ENCODE measurements at places on chromosomes 4 and X.

DNA sequence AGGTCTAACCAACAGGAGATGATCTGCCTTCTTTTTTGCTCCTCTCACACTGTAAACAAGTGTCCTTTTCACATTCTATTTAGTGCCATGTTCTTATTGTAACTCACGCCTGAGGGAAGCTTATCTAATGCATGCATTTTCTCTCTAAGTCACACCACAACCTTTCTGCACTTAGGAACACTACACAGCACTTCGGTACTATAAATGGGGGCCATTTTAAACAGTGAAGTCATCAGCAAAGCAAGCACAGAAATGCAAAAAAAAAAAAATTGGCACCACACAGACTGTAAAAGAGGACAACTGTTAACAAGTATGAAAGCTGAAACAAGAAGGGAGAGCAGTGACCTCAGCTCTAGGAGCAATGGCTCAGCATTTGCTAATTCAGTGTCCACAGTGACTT lies 45.2 kb downstream of the PRSS12 start:
- no peak overlapping the region for H3K27ac ChIP-seq
- no peaks in the 10 kb centered on the region for H3K36me3 ChIP-seq
- no peak for DNase-seq
- no peak overlapping the region for H3K4me3 ChIP-seq
- H3K27me3 ChIP-seq: peaks cover 18% of the 10 kb centered on the region

DNA sequence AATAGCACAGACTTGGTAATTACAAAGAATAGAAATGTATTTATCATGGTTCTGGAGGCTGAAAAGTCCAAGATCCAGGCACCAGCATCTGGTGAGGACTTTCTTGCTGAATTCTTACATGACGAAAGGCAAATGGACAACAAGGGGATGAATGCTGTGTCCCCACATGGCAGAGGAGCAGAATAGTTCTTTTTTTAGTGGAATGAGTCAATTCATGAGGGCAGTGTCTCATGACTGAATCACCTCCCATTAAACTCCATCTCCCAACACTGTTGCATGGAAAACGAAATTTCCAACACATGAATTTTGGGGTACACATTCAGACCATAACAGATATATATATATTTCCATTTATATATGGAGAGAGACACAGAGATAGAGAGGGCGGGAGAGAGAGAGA lies 628.3 kb downstream of the TRIML1 start:
- no peaks in the 10 kb centered on the region for H3K4me1 ChIP-seq
- no peaks in the 10 kb centered on the region for H3K36me3 ChIP-seq
- DNase-seq: no peak
- no peak overlapping the region for H3K4me3 ChIP-seq

DNA sequence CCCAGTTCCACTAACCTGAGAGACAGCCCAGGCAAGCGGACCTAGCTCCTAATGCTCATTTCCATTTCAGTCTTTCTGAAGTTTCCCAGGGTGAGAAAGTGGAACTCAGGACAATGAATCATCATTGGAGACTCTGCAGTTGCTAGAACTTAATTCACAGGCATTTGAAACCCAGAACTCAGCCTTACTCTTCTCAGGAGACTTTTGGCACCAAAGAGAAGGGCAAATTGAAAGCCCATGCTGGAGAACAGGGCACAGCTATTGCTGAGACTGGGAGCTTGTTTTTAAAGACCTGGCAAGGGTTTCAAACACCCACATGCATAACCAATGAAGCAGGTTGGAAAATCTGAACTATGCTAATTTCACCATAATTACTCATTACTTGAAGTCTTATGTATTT lies 36.0 kb downstream of the BST1 start:
- peaks cover 35% of the 10 kb centered on the region for H3K36me3 ChIP-seq
- H3K4me1 ChIP-seq: peaks cover 50% of the 10 kb centered on the region
- no peaks in the 10 kb centered on the region for H3K27me3 ChIP-seq
- H3K27ac ChIP-seq: peak overlapping the region; percentile 50

GRCh38 chr4:145230726-145231125 lies 50.3 kb upstream of the OTUD4 start:
- no peaks in the 10 kb centered on the region for H3K36me3 ChIP-seq
- no peaks in the 10 kb centered on the region for H3K4me1 ChIP-seq
- H3K27ac ChIP-seq: no peak overlapping the region
- H3K27me3 ChIP-seq: peaks cover 14% of the 10 kb centered on the region

DNA sequence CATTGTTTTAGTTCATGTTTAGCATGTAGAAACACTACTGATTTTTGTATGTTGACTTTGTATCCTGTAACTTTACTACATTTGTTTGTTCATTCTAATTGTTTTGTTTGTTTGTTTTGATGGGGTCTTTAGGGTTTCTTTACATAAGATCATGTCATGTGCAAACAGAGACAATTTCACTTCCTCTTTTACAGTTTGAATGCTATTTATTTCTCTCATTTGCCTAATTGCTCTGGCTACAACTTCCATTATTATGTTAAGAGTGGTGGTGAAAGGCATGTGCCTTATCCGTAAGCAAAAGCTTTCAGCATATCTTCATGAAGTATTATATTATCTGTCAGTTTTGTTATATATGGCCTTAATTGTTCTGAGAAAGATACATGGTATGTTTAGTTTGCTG lies 571.1 kb downstream of the PCDH7 start:
- H3K4me1 ChIP-seq: no peaks in the 10 kb centered on the region
- no peaks in the 10 kb centered on the region for H3K36me3 ChIP-seq
- no peaks in the 10 kb centered on the region for H3K27me3 ChIP-seq
- DNase-seq: no peak
- H3K4me3 ChIP-seq: no peak overlapping the region
- H3K27ac ChIP-seq: no peak overlapping the region

GRCh38 chr4:19074036-19074435 lies 1052.5 kb upstream of the LCORL start:
- H3K27ac ChIP-seq: no peak overlapping the region
- H3K4me1 ChIP-seq: no peaks in the 10 kb centered on the region
- no peaks in the 10 kb centered on the region for H3K27me3 ChIP-seq
- DNase-seq: no peak
- no peaks in the 10 kb centered on the region for H3K36me3 ChIP-seq

DNA sequence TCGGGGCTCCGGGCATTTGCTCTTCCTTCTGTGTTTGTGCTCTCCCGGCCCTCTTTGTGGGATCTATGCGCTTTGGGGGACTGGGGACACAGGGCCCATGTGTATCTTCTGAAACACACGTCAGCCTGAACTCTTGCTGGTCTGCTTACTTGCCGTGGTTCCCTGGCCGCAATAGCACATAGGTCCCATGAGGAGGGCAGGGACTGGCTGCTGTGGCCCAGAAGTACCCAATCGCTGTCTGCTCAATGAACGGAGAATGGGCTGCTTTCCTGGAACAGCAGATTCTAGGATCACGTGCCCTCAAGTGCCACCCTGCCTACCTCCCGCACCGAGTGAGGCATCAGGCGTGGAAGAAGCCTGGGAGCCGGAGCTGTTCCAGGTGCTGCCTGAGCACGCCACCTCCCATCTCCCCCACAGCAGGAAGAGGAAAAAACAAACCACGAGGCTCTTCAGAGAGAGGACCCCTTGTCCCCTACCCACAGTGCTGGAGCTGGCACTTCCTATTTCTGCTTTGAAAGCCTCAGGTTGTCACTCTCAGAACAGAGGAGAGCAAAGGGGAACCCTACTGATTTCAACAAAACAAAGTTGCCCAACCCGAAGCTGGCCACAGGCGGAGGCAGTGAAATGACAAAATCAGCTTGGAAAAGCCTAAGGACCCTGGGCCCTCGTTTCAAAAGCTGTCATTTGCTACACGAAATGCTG lies 3.8 kb downstream of the G6PD start:
- H3K4me3 ChIP-seq: peak overlapping the region; percentile 70
- no peaks in the 10 kb centered on the region for H3K27me3 ChIP-seq
- DNase-seq: no peak
- H3K4me1 ChIP-seq: peaks cover 18% of the 10 kb centered on the region

GRCh38 chrX:88612870-88613329 lies 134.1 kb upstream of the CPXCR1 start:
- DNase-seq: no peak
- H3K36me3 ChIP-seq: no peaks in the 10 kb centered on the region
- no peak overlapping the region for H3K4me3 ChIP-seq
- no peak overlapping the region for H3K27ac ChIP-seq
- H3K27me3 ChIP-seq: no peaks in the 10 kb centered on the region

GRCh38 chrX:69037786-69038185 lies 127.5 kb downstream of the PJA1 start:
- no peaks in the 10 kb centered on the region for H3K36me3 ChIP-seq
- H3K27ac ChIP-seq: no peak overlapping the region
- DNase-seq: no peak
- H3K4me3 ChIP-seq: no peak overlapping the region
- H3K4me1 ChIP-seq: no peaks in the 10 kb centered on the region

DNA sequence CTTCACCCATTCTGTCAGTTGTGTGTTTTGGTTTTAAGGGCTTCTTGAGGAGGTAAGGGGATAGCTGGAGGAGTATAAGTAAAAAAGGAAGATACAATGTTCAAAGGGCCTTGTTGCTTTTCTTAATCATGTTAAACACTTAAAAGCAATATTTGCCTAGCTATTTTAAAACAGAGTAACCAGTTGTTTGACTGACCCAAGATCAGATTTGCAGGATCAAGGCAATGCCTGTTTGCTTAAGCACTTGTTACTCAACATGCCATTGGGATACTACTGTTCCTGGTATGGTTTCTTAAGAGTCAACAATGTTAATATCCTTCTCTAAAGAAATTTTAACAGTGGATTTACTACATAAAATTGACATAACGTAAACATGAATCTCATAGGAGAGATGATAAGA lies 2.6 kb downstream of the DCLK2 start:
- no peak overlapping the region for H3K27ac ChIP-seq
- H3K27me3 ChIP-seq: peaks cover 56% of the 10 kb centered on the region
- no peaks in the 10 kb centered on the region for H3K36me3 ChIP-seq
- H3K4me3 ChIP-seq: no peak overlapping the region
- peaks cover 5% of the 10 kb centered on the region for H3K4me1 ChIP-seq

GRCh38 chr4:133355633-133356032 lies 206.5 kb downstream of the PCDH10 start:
- H3K4me1 ChIP-seq: no peaks in the 10 kb centered on the region
- no peaks in the 10 kb centered on the region for H3K36me3 ChIP-seq
- no peak overlapping the region for H3K4me3 ChIP-seq

DNA sequence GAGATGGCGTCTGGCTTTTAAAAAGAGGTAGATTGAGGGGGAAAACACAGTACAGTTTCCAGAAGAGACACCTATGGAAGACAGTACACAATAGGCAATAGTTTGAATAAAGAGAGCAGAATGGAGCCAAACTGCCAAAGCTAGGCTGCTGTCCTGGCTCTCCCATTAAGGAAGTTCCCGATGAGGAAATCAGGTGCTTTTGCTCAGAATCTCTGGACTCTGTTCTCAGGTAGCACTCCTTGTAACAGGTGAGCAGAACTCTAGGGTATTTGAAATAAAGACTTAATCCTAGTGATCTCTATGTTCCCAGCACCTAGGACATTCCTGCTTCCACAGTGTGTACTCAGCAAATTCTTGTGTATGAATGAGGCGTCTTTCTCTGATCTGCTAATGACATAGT lies 1.6 kb downstream of the EGF start:
- peaks cover 14% of the 10 kb centered on the region for H3K27me3 ChIP-seq
- no peak overlapping the region for H3K4me3 ChIP-seq
- peaks cover 2% of the 10 kb centered on the region for H3K4me1 ChIP-seq
- no peaks in the 10 kb centered on the region for H3K36me3 ChIP-seq
- DNase-seq: no peak
- no peak overlapping the region for H3K27ac ChIP-seq

GRCh38 chr4:174217273-174218126 lies 66.0 kb downstream of the FBXO8 start:
- no peak overlapping the region for H3K27ac ChIP-seq
- peaks cover 87% of the 10 kb centered on the region for H3K27me3 ChIP-seq
- H3K36me3 ChIP-seq: no peaks in the 10 kb centered on the region
- peaks cover 36% of the 10 kb centered on the region for H3K4me1 ChIP-seq
- peak overlapping the region; percentile 8 for H3K4me3 ChIP-seq
- no peak for DNase-seq

DNA sequence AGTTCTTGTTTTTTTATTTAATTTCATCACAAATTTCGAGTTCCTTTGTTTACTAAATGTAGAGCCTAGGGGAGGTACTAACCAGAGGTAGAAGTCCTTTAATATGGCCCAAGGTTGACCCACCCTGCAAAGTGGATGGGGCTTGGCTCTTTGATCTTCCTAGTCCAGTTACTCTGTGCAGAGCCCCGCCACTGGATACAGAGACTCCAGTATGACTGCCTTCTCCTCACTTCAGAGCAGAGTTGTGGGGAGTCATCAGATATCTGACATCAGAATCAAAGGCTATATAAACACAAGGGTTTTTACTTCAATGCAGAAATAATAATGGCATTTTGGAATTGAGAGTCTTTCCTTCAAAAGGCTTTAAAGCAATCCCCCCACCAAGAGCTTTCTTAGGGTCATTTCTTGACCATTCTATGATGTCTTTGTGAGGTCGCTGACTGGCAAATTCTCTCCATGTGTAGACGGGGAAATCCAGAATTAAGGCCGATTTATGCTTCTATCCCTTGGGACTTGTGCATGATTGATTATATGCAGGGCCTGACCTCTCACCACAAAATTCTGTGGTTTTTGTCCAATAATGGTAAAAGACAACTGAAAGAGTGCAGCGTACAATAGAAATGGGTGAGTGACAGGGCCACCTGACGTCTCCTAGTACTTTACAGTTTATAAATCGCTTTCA lies 88.3 kb upstream of the CITED1 start:
- H3K4me3 ChIP-seq: no peak overlapping the region
- no peaks in the 10 kb centered on the region for H3K36me3 ChIP-seq
- no peaks in the 10 kb centered on the region for H3K4me1 ChIP-seq
- no peak overlapping the region for H3K27ac ChIP-seq
- no peak for DNase-seq

DNA sequence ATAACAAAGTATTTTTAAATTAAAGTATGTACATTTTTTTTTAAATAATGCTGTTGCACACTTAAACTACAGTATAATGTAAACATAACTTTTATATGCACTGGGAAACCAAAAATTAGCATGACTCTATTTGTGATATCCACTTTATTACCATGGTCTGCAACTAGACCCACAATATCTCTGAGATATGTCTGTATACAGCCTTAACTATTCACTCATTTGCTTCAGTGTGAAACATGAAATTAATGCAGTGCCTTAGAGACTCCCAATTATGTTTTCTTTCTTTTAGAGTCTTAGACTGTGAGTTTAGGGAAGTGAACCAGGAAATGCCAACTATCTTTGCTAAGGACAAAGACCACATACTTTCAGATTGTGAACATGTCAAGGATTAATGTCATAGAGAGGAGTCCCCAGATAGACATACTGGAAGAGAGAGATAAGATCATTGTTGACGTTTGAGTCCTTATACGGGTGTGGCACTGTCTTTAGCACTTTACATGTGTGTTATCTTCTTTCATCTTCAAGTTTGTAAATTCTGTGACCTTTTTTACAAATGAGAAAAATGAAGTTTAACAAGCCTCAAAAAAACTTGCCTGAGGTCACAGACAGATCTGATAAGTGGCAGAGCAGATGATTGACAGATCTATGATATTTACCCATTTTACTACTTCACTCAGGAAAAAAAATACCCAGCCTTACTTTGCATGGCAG lies 23.2 kb downstream of the CXorf58 start:
- H3K4me3 ChIP-seq: peak overlapping the region; percentile 30
- H3K4me1 ChIP-seq: peaks cover 16% of the 10 kb centered on the region
- no peak for DNase-seq
- peaks cover 3% of the 10 kb centered on the region for H3K36me3 ChIP-seq

GRCh38 chr4:73086095-73086868 lies 16.8 kb upstream of the COX18 start:
- peaks cover 13% of the 10 kb centered on the region for H3K4me1 ChIP-seq
- no peaks in the 10 kb centered on the region for H3K27me3 ChIP-seq
